ENCODE measurements at places on chromosomes 7 and 10.
A peak's percentile ranks its signal among the peaks of the same experiment; 100 is the strongest.

DNA sequence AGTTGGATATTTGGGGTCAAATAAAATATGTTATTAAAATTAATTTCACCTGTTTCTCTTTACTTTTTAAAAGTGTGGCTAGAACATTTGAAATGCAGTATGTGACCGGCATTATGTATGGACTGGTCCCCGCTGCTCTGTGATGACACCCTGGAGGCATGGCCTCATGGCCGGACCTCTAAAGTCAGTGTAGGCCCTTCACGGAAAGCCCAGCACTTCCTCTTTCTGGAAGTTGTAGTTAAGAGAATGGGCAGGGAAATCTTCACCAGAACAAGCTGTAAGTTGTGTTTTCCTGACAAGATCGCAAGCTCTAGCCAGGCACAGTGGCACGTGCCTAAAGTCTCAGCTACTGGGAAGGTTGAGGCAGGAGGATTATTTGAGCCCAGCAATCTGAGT lies 38.3 kb upstream of the SRGN start:
- DNase-seq, result no peak

DNA sequence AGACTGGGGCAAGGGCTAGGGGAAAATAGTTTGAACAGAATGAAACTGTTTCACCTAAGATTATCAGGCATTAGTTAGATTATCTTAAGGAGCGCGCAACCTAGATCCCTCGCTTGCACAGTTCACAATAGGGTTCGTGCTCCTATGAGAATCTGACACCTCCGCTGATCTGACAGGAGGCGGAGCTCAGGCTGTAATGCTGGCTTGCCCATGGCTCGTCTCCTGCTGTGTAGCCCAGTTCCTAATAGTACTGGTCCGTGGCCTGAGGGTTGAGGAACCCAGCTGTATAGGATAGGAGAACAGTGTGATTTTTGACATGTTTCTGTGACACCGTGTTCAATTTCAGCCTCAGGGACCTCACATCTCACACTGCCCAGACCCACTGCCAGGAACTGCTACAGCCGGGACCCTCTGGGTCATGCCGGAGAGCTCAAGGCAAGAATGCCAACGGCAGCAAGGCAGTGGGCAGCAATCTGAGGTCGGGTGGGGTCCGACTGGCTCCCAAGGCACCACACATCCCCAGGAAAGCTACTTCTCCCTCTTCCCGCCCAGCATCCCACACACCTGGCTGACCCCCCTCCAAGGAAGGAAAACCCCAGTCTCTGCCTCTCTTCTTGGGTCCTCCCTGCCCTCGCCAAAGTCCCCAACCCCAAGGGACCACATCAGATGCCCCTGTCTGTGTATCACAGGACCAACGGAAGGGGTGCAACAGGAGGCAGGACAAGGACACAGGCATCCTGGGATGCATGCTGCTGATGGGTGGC lies 31.7 kb downstream of the CAMK2B start:
- DNase-seq, result no peak

GRCh38 chr7:137658190-137658900 lies 188.4 kb downstream of the DGKI start:
- no peak for DNase-seq

DNA sequence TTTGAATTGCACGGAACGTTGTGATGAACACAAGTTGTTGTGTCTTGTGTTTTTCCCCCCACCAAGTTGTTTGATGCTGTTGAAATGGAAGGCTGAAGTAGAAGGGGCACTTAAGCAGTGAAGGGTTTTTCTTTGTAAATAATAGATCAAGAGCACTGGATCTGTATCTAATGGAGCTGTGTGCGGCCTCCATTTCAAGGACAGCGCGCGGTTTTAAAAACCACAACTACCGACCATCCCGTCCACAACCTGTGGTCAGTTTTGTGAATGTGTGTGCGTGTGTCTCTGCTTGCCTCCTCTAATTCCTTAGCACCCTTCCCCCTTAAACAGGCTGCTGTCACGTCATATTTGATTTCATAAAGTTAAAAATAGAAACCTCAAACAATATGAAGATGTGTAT lies 165.5 kb downstream of the TCF7L2 start:
- no peak for DNase-seq

- no peak for DNase-seq
Observed at GRCh38 chr10:15451137-15452094, 80.3 kb upstream of the FAM171A1 start.

DNA sequence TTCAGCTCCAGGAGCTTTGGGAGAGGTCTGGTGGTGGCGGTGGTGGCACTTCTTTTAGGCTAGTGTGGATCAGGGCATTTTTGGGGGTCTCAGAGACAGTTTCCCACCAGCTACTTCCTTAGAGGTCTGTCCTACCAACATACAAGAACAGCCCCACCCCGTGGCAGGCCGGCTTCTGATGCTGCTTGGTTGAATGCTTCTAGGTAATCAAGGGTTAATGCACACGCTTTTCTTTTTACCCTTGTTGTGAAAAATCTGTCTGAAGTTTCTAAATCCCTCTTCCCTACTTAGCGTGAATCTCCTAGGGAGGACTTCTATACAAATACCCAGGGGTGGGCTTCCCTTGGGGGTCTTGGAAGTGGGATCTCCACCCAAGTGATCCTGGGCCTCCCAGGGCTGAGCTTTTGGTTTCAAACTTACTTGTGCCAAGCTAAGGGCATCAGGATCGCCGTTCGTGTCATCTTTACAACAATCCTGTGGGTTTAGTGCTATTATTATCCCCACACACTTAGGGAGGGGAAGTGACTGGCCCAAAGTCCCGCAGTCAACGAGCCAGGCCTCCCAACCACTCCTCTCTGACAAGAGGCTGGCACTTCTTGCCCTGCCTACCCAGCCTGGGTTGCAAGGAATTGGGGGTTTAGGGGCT lies 1.7 kb downstream of the SH2B2 start:
- no peak for DNase-seq

DNA sequence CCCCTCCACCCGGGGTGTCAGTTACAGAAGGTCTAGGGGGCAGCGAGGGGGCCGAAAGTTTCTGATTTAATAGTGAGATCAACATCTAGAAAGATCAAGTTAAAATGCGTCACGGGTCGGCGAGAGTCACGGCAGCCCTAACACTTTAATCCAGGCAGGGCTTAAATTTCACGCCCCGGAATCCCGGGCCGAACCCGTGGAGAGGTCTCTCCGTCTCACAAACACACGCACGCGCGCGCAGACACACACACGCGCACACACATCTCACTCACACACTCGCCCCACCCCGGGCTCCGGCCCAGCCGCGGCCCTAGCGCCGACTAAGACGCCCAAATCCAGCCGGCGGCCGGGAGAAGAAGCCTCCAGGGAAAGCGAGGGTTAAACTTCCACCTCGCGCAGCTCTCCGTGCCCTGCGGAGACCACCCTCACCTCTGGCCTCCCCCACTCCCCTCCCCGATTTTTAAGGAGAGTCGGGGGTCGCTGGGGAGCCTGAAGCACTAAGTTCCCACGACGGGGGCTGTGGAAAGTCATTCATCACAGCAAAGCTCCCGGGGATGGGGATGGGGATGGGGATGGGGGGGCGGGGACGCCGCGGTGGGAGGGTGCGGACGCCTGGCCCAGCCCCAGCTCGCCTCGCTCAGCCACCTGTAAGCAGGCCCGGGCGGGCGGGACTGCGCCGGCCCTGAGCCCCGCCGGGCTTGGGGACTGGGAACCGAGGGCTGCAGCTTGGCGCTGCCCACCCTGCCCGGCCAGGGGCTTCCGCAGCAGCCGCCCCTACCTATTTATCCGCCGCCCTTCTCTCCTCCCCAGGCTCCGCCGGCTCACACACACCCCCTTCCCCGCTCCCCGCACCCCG lies 1.6 kb downstream of the PDGFA start:
- DNase-seq, result no peak

GRCh38 chr7:36291387-36292316 lies 98.0 kb upstream of the ANLN start:
- peak; percentile 58 for DNase-seq

GRCh38 chr7:31065021-31065593 lies 13.0 kb downstream of the ADCYAP1R1 start:
- no peak for DNase-seq

DNA sequence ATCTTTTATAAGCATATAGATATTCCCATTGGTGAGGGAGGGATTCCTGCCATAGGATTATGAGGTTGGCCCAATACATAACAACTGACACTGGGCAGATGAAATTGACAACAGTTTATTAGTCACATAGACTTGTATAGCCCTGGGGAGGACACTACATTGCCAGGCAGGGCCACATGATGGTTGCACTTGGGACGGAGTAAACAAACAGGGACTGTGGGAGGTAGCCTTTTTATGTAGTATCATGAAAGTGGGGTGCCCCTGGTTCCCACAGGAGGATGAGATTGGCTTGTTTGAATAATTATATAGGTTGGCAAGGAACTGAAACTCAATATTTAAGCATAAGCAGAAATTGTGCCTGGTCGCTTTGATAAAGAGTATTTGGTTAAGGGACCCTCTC lies 23.5 kb downstream of the TRIM24 start:
- DNase-seq, result no peak
